Islet precursor cell (in vitro differentiated cells): ENCODE measurements at places on chromosomes 13 and 19.

GRCh38 chr19:43527860-43528622, 1.0 kb upstream of the ETHE1 start:
- no peak for DNase-seq

DNA sequence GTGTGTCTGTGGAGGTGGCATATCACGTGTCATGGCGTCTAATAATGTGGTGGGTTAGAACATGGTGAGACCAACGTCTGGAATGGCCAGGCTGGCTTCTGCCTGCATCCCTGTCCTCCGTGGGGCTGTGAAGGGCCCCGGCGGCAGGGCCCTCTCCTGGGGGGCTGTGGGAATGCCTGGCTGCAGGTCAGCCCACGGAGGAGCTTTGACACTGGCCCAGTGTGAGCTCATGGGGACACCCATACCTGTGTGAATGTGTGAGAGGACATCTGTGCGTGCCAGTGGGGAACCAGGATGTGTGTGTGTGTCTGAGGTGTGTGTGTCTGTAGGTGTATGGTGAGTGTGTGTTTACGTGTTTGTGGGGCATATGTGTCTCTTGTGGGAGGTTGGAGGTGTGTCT, 300.1 kb downstream of the TEX29 start:
- peak; percentile 50 for DNase-seq

GRCh38 chr13:106565127-106565775, 2.7 kb downstream of the ARGLU1 start:
- DNase-seq: no peak

GRCh38 chr13:40113643-40114304, 458.3 kb downstream of the COG6 start:
- DNase-seq: no peak

DNA sequence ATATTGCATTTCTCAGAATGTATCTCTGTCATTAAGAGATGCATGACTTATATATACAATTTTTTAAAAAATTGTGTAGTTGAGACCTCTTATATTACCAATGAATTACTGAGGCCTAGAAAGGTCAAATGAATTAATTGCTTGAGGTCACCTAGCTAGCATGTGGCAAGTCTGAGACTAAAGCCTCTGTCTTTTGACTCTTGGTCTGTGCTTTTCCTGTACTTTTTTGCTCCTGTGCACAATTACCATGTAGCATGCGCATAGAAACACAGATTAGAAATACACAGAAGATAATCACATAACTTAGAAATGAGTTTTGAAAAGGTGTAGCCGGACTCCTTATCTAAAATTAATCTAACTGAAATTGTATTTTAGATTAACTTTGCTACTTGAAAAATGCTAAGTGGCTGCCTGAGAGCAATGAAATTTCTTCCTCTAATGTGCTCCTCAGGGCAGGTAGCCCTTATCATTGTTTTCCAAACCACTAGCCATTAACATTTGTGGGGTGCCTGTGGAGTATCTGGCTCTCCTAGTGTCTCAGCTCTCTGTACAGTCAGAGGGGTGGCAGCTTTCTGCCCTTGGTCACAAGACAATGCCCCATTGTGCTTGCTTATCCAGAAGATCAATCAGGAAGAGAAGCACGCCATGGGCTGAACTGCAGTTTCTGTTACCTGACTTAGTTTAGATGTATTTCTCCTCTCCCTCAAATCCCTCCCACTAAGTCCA, 119.6 kb downstream of the RFC3 start:
- peak; percentile 95 for DNase-seq

- peak; percentile 42 for DNase-seq
These were observed 1899.8 kb downstream of the PCDH9 start for GRCh38 chr13:65330287-65330686.

DNA sequence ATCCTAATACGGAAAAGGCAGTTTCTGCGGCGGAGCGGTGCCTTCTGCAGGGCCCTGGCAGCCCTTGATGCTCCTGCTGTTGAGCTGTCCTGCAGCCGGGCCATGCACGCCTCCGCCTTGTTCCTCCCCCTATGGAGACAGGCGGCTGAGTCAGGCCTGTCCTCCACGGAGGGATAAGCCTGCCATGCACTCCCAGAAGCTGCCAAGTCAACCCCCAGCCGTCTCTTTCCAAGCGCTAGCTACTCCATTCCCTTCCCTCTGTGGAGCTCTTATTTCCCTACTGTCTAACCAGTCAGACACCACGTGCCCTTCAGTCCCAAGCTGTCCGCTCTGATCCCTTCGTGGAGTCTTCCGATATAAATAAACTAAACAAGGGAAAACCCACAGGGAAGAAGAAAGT, 197.0 kb downstream of the COL4A1 start:
- DNase-seq: peak; percentile 89

- no peak for DNase-seq
These were observed 95.6 kb upstream of the HTR2A start for GRCh38 chr13:46992383-46992952.

GRCh38 chr13:99055735-99056134, 77.9 kb upstream of the DOCK9 start:
- DNase-seq: peak; percentile 79

DNA sequence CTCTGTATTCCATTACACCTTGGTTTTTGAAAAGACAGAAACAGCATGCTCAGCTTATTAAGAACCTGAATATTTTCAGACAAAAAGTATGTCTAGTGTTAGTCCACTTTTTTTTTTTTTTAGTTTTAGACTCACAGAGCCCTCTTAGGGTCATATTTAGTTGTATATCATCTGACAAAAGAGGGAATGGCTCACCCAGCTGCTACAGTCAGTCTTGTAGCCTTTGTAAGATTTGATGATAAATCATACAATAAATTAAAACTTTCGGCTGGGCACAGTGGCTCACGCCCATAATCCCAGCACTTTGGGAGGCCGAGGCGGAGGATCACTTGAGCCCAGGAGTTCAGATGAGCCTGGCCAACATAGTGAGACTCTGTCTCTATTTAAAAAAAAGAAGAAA, 43.7 kb upstream of the LDLR start:
- DNase-seq: no peak

DNA sequence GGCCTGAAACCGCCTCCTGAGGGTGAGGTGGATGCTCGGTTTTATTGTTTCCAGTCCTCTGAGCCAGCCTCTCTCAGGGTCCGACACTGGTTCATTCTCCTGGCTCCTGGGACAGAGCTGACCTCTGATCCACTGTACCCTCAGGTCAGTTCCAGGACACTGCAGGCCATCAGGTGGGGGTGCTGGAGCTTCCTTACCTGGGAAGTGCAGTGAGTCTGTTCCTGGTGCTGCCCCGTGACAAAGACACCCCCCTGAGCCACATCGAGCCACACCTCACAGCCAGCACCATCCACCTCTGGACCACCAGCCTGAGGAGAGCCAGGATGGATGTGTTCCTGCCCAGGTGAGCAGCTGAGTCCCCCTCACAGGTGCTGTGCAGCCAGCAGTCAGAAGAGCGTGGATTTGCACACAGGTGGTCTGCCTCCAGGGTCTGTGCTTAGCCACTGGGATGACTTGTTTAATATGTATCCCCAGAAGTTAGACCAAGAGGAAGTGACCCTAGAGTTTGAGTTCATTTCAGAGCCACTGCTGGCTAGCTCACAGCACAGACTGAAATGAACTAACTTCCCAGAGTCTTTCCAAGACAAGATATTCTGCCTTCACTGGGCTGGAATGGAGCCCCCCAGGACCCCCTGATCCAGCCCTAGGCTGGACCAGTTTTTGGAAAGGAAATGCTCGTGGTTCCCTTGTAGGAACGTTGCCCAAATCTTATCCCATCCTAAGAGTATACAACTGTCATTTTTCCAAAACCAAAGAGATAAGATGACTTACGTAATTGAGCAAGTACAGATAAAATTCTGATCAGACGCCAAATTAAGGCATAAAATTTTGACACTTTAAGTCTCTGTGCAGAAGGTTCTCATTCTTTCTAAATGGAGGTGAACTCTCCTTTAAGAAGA, 8.8 kb downstream of the SERPINE3 start:
- no peak for DNase-seq

- DNase-seq: peak; percentile 25
These were observed 2.1 kb upstream of the ATP4B start for GRCh38 chr13:113660066-113660465.

DNA sequence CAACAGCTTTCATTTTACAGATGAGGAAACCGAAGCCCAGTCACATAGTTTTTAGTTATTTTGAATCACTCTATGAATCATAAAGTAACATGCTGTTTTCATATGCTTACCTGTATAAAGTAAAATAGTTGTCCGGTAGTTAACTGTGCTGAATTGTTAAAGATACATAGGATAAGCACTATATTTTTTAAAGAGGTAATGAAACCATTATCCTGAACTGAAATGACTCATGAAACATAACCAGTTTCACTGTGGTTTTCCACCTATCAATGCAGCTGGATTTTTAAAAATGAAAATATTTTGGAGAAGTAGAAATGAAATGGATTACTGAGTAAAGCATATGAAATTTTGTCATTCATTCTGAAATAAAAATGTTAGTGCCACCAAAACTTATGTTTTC, 655.0 kb downstream of the OLFM4 start:
- DNase-seq: no peak

- no peak for DNase-seq
These were observed 8.6 kb downstream of the TNFAIP8L1 start for GRCh38 chr19:4647676-4648644.

DNA sequence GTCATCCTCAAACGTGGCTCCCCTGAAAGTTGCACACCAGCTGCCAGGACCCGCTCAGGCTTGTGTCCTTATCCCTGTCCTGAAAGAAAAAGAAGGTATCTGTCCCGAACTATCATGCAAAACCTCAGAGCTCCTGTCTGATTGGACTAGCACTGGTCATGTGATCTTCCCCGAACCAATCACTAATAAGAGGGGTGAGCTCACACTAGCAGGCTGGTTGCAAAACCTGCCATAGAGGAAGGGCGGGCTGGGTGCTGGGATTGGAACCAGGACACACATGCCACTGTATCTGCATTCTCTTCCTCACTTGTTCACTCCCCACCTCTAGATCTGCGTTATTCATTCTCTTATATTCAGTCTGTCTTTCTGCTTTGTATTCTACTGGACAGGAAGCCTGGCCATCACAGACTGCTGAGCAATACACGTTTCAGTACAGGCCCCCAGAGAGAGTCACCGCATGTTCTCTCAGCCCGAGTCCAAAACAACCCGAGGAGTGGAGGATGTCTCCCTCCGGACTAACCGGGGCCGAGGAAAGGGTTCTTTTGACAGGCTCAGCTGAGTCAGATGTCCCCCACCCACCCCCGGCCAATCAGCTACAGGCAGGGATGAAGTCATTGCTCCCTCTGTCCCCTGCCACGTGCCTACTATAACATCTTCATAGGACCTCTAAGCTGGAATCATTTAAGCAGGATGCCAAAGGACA, 97.7 kb downstream of the SIPA1L3 start:
- DNase-seq: peak; percentile 91
